Naive thymus-derived CD8-positive, alpha-beta T cell (primary cell): ENCODE measurements at places on chromosomes 2 and 18.

GRCh38 chr2:190533968-190534309 is 583 bp downstream of the NEMP2 start:
- H3K4me3 ChIP-seq: peak overlapping the region; percentile 99
- DNase-seq: peak; percentile 46
- no peaks in the 10 kb centered on the region for H3K27me3 ChIP-seq
- H3K36me3 ChIP-seq: peaks cover 3% of the 10 kb centered on the region
- H3K4me1 ChIP-seq: peaks cover 23% of the 10 kb centered on the region
- H3K27ac ChIP-seq: peak overlapping the region; percentile 100

DNA sequence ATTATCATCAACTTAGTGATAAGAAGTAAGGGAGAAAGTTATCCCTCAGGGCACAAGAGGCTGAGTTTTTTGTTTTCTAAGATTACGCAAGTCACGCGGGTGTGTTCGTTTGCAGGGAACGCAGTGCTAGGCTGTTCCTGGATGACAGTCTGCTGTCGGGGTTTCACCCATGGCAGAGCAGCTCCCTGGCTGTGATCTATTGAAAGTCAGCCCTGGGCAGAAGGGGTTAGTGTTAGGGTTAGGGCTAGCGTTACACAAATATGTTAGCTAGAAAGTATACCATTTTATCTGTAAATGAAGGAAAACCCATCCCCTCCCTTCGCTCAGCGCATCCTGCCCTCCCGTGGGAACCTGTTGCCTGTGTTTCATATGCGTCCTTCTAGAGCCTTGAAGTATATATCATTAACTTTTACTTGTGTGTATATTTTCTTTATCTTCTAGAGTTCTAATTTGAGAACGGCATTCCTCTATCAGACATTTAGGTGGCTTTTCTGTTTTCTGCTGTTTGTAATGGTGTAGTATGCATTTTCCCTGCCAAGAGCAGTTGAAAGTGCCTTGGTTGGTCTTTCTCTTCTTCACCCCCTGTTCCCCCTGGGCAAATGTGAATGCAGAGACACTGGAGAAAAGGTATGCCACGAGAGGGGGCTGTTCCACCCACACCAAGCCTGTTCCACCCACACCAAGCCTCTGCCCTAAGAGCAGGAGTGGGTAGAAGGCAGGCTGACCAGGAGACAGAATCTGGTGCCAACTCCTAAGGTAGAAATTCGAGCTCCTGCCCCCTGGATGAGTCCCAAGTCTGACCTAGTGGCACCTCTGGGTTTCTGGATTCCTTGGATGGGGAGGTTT is 47.0 kb downstream of the ARMC9 start:
- no peaks in the 10 kb centered on the region for H3K4me1 ChIP-seq
- H3K27me3 ChIP-seq: no peaks in the 10 kb centered on the region
- no peak overlapping the region for H3K27ac ChIP-seq
- DNase-seq: no peak

DNA sequence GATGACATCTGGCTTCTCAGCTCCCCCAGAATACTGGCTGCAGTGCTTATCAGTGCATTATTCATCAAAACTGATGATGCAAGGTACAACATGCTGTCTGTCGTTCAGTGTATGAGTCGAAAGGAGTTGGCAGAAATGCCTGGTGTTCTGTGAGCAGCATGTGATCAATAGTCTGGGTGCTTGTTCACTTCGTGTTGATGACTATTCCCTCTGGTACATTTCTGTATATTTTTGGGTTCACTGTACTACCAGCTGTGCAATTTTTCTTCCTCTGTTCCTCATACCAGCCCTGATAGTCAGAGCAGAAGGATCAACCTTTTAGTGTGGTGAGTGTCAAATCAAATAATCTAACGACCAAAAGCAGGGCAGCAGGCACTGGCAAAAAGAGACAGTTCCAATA is 59.0 kb upstream of the KLHL14 start:
- H3K4me1 ChIP-seq: no peaks in the 10 kb centered on the region
- no peak overlapping the region for H3K4me3 ChIP-seq
- DNase-seq: no peak
- no peak overlapping the region for H3K27ac ChIP-seq

- no peaks in the 10 kb centered on the region for H3K4me1 ChIP-seq
- no peak for DNase-seq
- H3K4me3 ChIP-seq: no peak overlapping the region
- no peaks in the 10 kb centered on the region for H3K36me3 ChIP-seq
These were observed 194.1 kb upstream of the GLI2 start for GRCh38 chr2:120541553-120541932.

GRCh38 chr2:216687646-216688045 is 7.7 kb downstream of the IGFBP5 start:
- H3K4me1 ChIP-seq: peaks cover 13% of the 10 kb centered on the region
- H3K4me3 ChIP-seq: no peak overlapping the region
- H3K27ac ChIP-seq: no peak overlapping the region

DNA sequence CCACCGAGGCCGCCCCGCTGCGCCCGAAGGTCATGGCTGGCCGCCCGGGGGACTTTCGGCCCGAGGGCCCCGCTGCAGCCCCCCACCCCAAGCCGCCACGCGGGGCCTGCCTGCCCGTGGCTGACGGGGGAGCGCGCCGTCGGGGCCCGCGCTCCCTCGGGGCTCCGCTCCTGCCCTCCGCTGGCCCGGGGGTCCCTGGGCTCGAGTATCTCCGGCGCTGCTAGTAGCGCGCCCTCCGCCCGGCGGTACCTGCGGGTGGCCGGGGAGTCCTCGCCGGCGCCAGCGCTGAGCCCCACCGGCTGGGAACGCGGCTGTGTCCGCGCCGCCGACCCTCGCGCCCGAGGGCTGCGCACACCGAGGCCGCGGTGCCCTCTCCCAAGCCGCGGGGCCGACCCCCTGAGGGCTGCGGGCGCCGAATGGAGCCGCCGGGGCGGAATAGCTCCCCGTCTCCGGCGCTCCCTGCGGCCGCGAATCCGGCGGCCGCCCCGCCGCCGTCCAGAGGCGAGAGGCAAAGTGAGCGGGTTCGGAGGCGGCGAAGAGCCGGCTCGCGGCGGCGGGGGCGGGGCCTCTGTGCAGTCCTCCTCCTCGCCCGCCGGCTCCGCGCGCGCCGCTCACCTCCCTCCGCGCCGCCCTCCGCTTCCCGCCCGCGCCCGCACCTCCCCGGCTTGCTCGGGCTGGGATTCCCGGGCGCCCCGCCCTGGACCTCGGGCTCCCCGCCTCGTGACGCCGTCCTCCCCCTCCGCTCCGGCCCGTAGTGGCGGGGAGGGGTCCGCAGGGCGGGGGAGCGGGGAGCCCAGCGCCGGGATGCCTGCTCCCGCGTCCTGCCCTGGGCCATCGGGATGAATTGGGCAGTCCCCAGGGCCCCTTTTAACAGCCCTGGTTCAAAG is at the start of gene KCNG3:
Gene KCNG3, minus strand, starts transcription at position 515 of the 887 bp plus-strand sequence. Its CDS starts 481 bp downstream, at position 34.
- H3K27me3 ChIP-seq: no peaks in the 10 kb centered on the region
- H3K27ac ChIP-seq: peak within 1 kb of the TSS; percentile 74
- no peaks in the 10 kb centered on the region for H3K36me3 ChIP-seq
- DNase-seq: peak; percentile 53

DNA sequence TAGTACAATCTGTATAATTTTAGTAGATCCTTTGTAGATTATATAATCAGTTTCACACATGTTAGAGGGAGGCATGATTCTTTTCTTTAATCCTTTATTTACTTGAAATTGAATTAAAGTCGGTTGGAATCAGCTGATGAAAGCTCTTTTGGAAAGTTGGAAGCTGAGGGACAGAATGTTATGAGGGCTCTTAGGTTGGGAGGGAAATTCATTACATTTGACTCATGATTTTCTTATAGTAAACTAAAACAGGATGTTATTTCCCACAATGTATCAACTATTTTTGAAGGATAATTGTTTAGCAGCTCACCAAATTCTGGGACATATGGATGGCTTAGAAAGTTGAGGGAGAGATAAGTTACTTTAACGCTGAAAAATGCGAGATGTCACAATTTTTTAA is 52.7 kb upstream of the TMEFF2 start:
- no peaks in the 10 kb centered on the region for H3K4me1 ChIP-seq
- no peaks in the 10 kb centered on the region for H3K36me3 ChIP-seq
- no peak overlapping the region for H3K27ac ChIP-seq
- DNase-seq: no peak
- H3K27me3 ChIP-seq: peaks cover 12% of the 10 kb centered on the region

DNA sequence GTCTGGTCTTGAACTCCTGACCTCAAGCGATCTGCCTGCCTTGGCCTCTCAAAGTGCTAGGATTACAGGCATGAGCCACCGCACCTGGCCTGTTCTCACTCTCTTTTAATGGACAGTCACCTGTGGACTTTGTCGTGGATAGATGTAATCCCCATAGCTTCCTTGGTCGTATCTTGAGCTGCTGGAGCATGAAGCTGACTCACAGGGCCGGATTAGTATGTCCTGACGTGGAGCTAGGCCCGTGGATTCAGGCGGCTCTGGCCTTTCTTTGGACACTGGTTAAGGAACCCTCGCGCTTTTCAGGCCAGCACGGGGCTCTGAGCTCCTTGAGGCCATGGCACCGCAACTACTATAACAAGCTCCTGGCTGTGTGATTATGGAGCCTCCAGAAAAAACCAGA is 27.5 kb upstream of the GBX2 start:
- no peaks in the 10 kb centered on the region for H3K4me1 ChIP-seq
- no peak for DNase-seq
- peaks cover 5% of the 10 kb centered on the region for H3K27me3 ChIP-seq
- no peak overlapping the region for H3K27ac ChIP-seq
- H3K36me3 ChIP-seq: no peaks in the 10 kb centered on the region

DNA sequence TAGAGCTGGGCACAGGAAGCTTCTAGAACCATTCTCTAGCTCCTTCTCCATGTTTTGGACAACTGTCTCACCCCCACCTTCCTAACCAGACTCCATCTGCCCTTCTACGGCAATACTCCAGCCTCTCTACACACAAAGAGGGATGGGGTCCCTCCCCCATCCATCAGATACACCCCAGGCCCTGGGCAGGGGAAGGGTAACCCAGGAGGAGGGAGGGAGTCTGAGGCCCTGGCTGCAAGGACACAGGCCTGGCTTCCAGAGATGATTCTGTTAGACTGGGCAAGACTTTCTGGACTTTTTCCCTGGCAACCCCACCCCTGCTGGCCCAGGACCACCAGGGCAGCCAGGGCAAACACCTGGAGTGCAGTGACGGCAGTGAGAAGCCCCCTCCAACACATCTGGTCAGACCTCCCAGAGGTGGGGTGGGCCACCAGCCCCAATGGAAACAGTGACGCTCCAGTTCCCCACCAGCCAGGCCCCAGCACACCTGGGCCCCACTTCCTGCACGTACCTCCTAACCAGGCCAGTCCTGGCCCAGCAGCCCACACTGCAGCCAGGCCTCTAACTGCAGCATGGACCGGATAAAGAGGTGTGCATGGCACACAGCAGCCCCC is 6.5 kb downstream of the CYP26B1 start:
- H3K36me3 ChIP-seq: no peaks in the 10 kb centered on the region
- peaks cover 33% of the 10 kb centered on the region for H3K27me3 ChIP-seq
- peaks cover 21% of the 10 kb centered on the region for H3K4me1 ChIP-seq
- H3K4me3 ChIP-seq: no peak overlapping the region

- H3K4me3 ChIP-seq: no peak overlapping the region
- no peak overlapping the region for H3K27ac ChIP-seq
- no peaks in the 10 kb centered on the region for H3K4me1 ChIP-seq
- H3K27me3 ChIP-seq: peaks cover 2% of the 10 kb centered on the region
- DNase-seq: no peak
These were observed 410.2 kb downstream of the NCKAP5 start for GRCh38 chr2:133158024-133158423.

- H3K4me3 ChIP-seq: no peak overlapping the region
- no peaks in the 10 kb centered on the region for H3K4me1 ChIP-seq
- no peak for DNase-seq
- no peaks in the 10 kb centered on the region for H3K27me3 ChIP-seq
These were observed 118.3 kb upstream of the DOK6 start for GRCh38 chr18:69282371-69282770.

GRCh38 chr2:98704499-98705332 is 26.2 kb downstream of the MGAT4A start:
- H3K4me3 ChIP-seq: no peak overlapping the region
- H3K4me1 ChIP-seq: peaks cover 49% of the 10 kb centered on the region
- H3K27me3 ChIP-seq: no peaks in the 10 kb centered on the region
- peaks cover 33% of the 10 kb centered on the region for H3K36me3 ChIP-seq

GRCh38 chr2:227454323-227454860 is 17.6 kb upstream of the AGFG1 start:
- DNase-seq: no peak
- no peak overlapping the region for H3K4me3 ChIP-seq

DNA sequence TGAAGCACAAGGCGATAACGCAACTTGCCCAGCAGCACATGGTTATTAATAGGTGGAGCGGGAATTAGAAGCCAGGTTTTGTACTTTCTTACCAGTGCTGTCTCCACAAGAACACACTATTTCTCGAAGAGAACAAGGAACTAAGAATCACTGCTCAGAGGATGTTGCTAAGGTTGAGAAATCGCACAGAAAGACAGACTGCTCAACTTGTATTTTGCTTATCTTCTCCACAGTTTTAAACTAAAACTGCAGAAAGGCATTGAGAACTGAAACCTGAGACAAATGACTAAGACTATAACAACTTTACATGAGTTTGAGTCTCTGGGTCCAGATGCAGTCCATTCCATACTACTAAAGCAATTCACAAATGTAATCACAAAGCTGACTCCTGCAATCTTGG is 6.2 kb downstream of the PRKD3 start:
- no peak for DNase-seq
- peaks cover 70% of the 10 kb centered on the region for H3K4me1 ChIP-seq
- H3K4me3 ChIP-seq: no peak overlapping the region
- H3K27me3 ChIP-seq: no peaks in the 10 kb centered on the region
- H3K27ac ChIP-seq: no peak overlapping the region
- H3K36me3 ChIP-seq: peaks cover 13% of the 10 kb centered on the region

GRCh38 chr2:217106650-217107014 is 246.8 kb upstream of the TNP1 start:
- H3K4me3 ChIP-seq: no peak overlapping the region
- DNase-seq: no peak
- H3K27ac ChIP-seq: no peak overlapping the region
- peaks cover 6% of the 10 kb centered on the region for H3K27me3 ChIP-seq
- no peaks in the 10 kb centered on the region for H3K4me1 ChIP-seq

DNA sequence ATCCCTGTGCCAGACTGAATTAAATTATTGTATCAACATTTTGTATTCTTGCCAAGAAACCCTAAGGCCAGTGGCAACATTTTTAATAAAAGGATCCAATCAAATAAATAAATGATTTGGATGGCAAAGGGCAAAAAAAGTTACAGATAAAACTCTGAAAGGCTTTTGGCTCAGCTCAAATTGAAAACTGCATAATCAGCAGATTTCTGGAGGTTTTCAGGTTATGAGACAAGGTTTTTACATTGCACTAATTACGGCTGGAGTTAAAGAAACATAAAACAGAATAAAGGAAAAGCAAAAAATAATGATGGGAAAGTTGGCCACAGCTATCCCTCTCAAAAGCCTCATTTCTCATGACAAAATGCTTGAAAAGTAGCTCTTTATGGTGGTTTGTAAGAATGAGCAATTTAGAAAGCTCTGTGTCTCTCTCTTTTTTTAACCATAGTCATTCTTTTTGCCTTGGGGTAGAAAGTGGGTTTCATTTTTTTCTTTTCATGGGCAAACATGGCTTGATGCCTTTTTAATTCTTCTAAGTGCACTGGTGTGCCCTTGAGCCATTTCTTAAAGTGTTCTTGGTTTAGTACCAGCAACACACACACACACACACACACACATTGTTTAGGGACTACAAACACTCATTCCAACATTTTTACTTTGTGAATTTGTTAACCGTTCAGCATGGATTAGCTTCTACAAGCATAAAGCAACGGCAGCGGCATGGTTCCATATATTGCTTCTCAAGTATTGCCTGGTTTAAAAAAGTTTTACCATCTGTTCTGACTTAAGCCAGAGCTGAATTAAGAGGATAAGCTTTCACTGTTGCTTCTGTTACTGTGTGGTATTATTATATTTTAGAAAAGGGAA is 747.1 kb upstream of the FSHR start:
- H3K27ac ChIP-seq: no peak overlapping the region
- no peak for DNase-seq
- H3K4me3 ChIP-seq: no peak overlapping the region
